Left kidney (tissue), 8 donors: ENCODE measurements at places on chromosomes 2 and 18. TPM values are rescaled to one million over a fixed set of nuclear protein-coding genes. Genes with fewer than 3 reads are reported as not detected.

- no peak for DNase-seq
These were observed 95.7 kb upstream of the LINC00305 start for GRCh38 chr18:64244571-64244970.

The COLEC11 gene
- polyA plus RNA-seq: 3.4 TPM

- DNase-seq: no peak
These were observed 62.1 kb downstream of the TMEM17 start for GRCh38 chr2:62443886-62444285.

- no peak for DNase-seq
These were observed 145.3 kb upstream of the ATP5MC3 start for GRCh38 chr2:175326801-175327200.

DNA sequence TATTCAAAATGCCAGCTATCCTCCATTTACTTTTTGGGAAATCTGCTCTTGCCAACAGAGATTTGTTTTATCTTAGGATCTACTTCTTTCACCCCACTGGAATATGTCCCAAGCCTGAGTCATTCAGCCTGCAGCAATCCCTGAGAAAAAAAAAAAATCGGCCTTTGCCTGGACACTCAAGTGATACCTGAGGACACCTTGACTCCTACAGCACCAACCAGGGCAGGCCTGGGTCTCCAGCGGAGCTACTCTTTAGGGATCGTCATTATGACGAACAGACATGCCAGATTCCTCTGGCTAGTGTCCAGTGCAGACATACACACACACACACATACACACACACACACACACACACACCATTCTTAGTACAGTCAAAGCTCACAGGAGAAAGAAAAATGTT is 2.2 kb upstream of the UGT1A6 start:
- no peak for DNase-seq

The TOGARAM2 gene
- 2.4 TPM for polyA plus RNA-seq

DNA sequence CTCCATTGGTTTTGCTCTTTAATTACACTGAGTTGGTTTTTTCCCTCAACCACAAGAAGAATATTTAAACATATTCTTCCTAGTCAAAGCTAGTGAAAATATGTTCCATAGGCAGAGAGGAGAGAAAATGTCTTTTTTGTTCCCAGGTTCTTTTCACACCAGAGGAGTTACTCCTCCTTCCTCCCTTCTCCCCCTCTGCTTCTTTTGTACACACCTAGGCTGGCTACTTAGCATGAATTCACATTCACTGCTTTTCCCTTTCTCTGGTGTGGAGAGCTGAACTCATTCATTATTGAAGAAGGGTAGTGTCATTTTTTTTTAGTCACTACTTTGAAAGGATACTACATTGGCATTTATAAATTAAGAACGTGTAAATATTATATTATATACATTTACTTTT is 56.6 kb upstream of the UGP2 start:
- DNase-seq: no peak

GRCh38 chr18:8952769-8953760 is 149.4 kb upstream of the NDUFV2 start:
- DNase-seq: no peak

GRCh38 chr2:47232738-47233415 is 77.8 kb upstream of the STPG4 start:
- no peak for DNase-seq

- DNase-seq: no peak
These were observed 49.9 kb downstream of the LYPD1 start for GRCh38 chr2:132620115-132620514.

The PRSS56 gene
- not detected for polyA plus RNA-seq

DNA sequence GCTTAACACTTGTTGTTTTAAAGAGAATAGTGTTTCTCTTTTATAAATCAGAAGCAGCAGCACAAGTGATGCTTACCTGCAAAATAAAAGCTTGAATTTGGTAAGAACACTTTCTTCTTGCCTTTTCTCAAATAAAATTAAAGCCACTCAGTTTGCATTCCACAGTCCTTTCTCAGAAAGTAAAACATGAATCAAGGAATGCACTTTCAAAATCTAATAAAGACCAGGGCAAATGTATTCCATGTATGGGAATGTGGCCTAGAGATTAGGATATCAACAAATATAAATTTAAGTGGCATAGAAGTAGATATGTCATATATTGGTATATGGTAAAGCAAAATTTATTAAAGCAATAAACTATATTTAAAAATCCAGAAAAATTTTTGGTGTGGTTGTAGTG is 352.8 kb downstream of the THSD7B start:
- DNase-seq: no peak

- DNase-seq: no peak
These were observed 69.5 kb downstream of the HNRNPLL start for GRCh38 chr2:38533180-38533579.

DNA sequence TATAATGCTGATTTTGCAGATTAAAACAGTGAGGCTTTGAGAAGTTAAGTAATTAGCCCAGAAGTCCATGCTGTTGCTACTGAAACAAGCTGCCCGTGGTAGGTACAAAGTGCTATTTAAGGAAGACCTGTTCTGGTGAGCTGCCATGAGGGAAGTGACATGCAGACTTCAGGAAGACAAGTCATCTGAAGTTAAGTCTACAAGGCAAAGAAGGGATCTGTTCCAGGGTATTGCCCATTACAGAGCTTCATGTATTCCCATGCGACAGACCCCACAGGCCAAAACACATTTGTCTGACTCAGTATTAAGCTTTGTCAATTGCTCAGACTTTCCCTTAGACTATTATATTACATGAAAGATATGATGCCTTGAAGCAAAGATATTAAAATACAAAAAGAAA is 520.8 kb downstream of the FBXO15 start:
- DNase-seq: no peak

GRCh38 chr2:205687641-205687956 is 5.3 kb downstream of the NRP2 start:
- DNase-seq: no peak

The PLEK gene
- 4.7 TPM for polyA plus RNA-seq

The SERPINB12 gene
- polyA plus RNA-seq: not detected

DNA sequence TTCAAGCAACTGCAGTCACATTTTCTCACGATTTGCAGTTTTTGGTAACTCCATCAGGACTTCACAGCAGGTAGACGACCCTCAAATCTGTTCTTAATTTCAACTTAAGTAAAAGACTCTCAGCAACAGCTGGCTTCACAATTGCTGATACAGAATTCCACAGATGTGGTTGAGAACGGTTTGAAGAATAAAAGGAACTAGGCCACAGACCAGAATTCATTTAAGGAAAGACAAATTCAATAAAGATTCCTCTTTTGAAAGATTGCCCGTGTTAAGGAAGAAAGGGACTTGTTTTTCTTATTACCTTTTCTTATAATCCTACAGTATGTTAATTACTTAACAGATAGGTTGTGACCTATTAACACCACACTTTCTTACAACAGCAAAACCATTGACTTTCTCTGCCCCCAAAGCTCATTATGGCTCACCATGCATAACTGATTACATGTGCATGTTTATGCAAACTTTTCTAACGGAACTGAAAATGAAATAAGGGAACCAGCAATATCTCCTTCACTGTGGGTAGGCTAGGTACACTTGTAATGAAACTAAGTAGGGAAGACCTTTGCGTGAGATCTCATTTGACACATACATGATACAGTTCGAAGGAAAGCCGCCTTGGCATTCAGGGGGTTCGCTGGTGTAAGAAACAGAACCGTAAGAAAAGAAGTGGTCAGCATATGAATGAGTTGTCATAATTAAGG is 4.7 kb upstream of the ZNF516 start:
- DNase-seq: no peak

GRCh38 chr18:9429662-9429993 is 45.7 kb upstream of the RALBP1 start:
- DNase-seq: no peak

GRCh38 chr2:32905270-32905669 is 41.5 kb upstream of the LTBP1 start:
- DNase-seq: no peak

- no peak for DNase-seq
These were observed 9.8 kb downstream of the MALL start for GRCh38 chr2:110105608-110106467.

- no peak for DNase-seq
These were observed 29.8 kb upstream of the SLC4A10 start for GRCh38 chr2:161594445-161594844.

- peak; percentile 83 for DNase-seq
These were observed 36.5 kb downstream of the MRPL44 start for GRCh38 chr2:223993634-223994232.

DNA sequence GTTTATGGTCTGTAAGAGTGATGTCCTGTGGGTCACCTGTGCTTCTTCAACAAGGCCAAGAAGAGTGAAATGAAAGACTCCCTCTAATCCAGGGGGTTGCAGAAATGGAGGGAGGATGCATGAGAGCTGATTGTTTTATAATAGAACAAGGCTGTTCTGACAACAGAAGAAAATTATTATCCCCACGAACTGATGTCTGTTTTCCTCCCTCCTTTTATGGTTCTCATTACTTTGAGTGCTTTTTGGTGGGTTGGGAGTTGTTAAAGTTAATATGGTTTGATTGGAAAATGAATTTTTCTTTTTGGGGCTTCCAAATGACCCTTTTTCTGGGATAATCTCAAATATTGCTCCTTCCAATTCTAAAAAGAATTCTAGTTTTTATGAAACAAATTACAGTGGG is 33.6 kb downstream of the GATA6 start:
- DNase-seq: no peak

The NFU1 gene
- polyA plus RNA-seq: 62.7 TPM

DNA sequence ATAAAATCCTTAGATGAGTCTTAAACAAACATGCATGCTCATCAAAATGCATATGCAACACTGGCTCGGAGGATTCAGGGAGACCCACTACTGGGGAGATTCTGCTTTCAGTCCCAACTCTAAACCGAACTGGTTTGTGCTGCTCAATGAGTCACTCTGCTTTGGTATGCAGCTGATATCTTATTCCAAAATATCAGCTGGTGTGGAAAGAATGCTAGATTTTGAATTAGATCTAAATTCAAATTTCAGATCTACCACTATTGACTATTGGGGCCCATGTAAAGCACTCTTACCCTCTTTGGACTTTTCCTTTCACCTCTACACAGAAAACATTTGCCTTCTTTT is 39.2 kb upstream of the TTN start:
- DNase-seq: no peak

DNA sequence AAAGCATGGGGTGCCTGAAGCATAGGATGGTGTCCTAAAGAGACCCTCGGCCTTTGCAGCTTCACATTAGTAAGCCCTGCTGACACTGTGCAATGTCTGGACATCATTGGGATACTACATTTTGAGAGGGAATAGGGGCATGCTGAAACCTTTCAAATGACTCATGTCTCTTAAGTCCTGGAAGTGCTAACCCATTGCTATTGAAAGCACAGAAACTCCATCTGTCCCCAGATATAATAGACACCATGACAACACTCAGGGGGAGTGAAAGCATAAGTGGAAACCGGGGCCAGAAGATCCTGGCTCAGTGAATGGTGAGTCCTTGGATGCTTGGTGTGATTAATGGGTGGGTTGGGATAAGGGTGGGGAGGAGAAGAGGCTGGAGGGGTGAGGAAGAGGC is 595.5 kb upstream of the ID2 start:
- DNase-seq: no peak

DNA sequence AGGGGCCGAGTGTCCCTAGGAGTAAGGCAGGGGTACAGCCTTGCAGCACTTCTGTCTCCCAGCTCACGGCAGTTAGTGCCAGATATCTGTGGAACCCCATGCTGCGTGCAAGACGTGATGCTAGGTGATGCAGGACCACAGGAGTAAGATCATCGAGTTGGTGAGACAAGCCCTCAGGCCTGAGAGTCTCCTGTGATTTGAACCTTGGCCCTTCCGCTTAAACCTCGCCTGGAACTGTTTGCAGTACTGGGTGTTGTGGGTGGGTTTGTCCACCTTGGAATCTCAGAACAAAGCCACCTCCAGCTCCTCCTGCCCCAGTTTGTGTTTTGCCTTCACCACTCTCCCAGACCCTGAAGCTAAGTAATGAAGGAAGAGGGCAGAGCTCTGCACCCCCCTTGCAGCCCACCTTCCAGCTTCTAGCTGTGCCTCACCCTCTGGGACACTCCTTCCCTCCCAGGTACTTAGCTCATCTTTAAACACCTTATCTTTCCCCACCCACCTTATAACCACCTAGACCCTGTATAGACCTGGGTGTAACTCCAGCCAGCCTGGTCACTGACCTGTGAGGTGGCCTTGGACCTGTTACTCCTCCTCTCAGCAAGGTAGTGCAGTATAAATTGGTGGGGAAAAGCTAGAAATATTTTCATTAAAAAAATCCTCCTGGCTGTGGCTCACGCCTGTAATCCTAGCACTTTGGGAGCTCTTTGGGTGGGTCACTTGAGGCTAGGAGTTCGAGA is 6.6 kb downstream of the CNNM4 start:
- no peak for DNase-seq

- no peak for DNase-seq
These were observed 804.8 kb upstream of the ZEB2 start for GRCh38 chr2:145324748-145325147.

The SP140 gene
- polyA plus RNA-seq: 1.3 TPM

The LIMS3 gene
- 2.4 TPM for polyA plus RNA-seq

The PER2 gene
- polyA plus RNA-seq: 8.2 TPM

DNA sequence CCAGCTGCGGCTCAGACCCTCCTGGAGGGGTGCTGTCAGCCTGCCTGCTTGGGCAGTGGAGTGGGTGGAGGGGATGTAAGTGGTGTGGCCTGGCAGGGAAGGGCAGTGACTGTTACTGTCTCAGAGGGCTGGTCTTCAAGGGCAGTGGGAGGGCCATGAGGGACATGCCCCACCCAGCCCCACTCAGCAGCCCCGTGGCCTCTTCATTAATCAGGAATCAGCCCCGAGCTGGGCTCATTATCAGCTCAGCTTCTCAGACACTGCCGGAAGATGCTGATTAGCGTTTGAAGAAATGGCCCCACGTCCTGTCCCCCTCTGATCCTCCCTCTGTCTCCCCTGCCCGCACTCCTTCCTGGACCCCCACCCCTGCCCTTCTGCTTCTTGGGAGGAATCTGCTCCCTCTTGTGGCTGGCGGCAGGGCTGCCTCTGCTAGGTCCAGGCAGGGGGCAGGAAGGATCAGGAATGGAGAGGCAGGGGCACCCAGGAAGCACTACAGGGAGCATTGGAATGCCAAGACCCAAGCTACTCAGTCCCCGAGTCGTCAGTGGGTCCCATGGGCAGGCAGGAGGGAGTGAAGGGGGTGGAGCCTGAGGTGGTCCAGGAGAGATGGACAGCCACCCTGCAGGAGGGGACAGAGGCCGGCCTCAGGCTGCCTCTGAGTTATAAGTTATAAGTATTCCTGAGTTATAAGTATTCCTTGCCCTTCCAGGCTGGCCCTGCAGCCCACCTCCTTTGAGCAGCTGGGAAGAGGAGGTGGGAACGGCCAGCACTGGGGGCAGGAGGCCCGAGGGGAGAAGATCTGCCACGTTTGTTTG is 7.0 kb downstream of the ASIC4 start:
- no peak for DNase-seq
